ENCODE measurements at places on chromosomes 5 and 9.

- DNase-seq, result no peak
These were observed 357.8 kb upstream of the ST8SIA4 start for GRCh38 chr5:101260857-101261256.

GRCh38 chr5:79929095-79929494 lies 62.0 kb downstream of the MTX3 start:
- no peak for DNase-seq

DNA sequence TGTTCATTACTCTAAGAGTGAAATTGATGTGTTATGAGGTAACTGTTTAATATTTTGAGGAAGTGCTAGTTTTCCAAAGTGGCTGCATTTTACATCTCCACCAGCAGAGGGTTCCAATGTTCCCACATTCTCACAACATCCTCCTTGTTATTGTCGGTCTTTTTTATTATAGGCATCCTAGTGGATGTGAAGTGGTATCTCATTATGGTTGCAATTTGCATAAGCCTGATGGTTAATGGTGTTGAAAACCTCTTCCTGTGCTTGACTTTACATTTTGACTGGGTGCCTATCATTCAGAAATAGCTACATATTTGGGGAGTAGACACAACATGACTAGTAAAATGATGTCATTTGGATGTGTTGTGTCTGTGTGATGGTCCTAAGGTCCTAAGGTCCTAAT lies 143.6 kb downstream of the MRPS30 start:
- no peak for DNase-seq

- DNase-seq, result no peak
These were observed 18.5 kb downstream of the SLC12A7 start for GRCh38 chr5:1093361-1093760.

GRCh38 chr5:39519566-39520231 lies 94.9 kb upstream of the DAB2 start:
- no peak for DNase-seq

DNA sequence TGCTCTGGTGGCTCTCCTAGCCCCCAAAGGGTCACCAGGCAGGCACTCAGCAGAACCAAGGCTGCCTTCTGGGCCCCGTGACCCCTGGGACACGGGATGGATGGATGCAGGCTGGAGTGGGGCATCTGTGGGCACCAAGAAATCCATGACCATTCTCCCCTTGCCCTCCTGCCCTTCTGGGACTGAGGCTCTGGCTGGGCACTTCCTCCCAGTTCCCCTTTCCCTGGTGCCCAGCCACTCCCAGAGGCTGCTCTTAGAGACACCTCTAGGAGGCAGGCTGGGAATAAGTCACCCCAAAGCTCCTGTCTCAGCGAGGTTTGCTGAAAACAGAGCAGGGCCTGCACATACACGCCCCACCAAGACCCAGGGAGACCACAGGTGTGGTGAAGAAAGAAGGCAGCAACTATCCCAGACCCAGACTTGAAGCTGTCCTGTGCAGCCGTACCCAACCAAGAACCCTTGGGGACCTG lies 943 bp downstream of the STING1 start:
- no peak for DNase-seq

DNA sequence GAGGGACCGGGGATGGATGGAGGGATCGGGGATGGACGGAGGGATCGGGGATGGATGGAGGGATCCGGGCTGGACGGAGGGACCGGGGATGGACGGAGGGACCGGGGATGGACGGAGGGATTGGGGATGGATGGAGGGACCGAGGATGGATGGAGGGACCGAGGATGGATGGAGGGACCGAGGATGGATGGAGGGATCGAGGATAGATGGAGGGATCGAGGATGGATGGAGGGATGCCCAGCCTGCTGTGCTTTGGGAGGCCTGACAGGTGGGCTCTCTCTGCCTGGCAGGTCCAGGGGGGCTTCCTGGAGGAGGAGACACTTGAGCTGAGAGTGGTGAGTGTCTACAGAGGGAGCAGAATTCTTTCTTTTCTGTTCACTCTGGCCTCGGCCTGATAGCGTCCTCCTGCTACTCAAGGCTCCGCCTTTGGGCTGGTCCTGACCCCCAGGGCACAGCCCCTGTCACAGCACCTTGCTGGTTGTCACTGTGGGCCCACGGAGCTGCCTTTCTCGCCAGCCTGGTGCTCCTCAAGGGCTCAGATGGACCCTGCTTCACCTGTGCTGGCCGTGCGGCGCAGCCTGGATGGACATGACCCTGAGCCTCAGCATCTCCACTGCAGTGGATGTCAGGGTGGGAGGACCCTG lies 42.2 kb upstream of the RNF130 start:
- no peak for DNase-seq
